ENCODE measurements at places on chromosomes 12 and 14.
A peak's percentile ranks its signal among the peaks of the same experiment; 100 is the strongest.

GRCh38 chr12:113889076-113889475, 77.0 kb downstream of the RBM19 start:
- DNase-seq: no peak

- no peak for DNase-seq
These were observed 5.1 kb upstream of the DYNC1H1 start for GRCh38 chr14:101959277-101959676.

- no peak for DNase-seq
These were observed 81.1 kb downstream of the ITPK1 start for GRCh38 chr14:93034671-93034994.

- no peak for DNase-seq
These were observed 2.1 kb downstream of the AKAP6 start for GRCh38 chr14:32331206-32331605.

DNA sequence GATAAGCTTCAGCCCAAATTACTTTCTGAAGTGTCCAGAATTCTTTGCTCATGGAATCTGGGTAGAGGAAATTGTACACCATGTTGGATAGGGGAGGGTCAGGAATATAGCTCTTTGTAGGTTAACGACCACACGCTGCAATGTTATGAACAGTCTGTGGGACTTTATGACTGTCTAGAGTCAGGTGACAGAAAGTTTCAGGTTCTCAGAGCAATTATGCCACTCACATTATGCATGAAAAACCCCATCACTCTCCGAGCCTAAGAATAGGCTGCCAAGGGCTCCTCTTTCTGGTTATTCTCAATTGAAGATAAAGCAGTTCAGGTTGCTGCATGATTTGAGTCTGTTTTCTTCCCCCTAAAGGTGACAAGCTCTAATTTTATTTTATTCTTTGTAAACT, 430.9 kb downstream of the ATP23 start:
- no peak for DNase-seq

DNA sequence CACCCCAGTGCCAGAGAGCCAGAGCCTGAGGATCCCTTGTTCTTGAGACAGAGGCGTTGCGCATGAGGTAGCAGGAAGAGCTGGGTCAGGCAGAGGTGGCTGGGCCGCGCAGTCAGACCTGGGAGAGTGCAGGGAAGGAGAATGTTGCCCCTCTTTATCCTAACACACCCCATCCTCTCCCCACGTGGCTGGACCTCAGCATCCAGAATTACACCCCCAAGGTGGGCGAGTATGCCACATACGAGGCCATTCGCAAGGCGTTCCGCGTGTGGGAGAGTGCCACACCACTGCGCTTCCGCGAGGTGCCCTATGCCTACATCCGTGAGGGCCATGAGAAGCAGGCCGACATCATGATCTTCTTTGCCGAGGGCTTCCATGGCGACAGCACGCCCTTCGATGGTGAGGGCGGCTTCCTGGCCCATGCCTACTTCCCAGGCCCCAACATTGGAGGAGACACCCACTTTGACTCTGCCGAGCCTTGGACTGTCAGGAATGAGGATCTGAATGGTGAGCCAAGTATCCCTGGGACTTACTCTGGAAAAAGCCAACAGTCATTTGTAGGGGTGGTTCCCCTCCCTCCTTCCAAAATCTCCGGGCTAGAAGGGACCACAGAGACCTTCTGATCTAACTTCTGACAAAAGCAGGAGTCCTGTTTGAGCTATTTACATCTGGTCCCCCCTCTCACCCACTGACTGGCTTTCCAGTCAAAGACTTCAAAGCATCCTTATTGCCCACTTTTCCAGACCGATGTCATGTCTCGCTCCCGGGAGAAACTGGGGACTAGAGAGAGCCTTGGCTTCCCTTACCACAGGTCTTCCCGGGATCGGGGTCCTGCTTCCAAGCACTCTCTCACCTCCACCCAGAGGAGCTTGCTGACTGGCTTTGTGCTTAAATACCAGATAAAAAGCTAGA, 6.1 kb downstream of the MMP14 start:
- DNase-seq: no peak

GRCh38 chr14:54472315-54472714, 16.5 kb downstream of the GMFB start:
- DNase-seq: no peak

GRCh38 chr12:50894241-50894640, 51.5 kb downstream of the TMPRSS12 start:
- DNase-seq: peak; percentile 0

DNA sequence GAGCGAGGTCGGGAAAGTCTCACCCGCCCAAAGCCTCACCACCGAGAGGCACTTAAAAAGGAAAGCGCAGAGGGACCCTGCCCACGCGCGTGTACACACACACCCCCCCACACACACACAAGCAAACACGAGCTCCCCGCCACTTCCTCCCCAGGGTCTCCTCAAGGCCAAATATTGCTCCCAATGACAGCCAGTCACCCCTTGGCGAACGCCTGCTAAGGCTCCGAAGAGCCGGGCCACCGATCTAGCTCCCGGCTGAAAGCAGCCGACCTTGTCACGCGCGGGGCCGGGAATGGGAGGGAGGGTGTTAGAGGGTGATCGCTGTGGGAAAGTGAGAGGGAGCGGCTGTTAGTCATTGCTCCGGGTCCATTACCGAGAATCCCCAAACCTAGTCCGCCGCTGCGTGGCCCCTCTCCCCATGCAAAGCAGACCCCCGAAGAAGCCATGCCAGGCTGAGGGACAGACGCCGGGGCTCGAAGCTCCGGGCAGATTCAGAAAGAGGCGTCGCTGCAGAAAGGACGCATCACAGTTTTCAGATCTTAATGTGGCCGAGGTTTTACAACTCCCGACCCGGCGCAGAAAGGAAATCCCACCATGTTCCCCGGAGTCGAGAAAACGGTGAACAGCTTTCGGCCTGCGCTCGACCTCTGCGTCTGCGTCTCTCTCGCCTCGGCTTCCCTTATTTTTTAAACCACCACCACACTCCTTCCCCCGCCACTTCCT, 2.6 kb downstream of the BMP4 start:
- no peak for DNase-seq

DNA sequence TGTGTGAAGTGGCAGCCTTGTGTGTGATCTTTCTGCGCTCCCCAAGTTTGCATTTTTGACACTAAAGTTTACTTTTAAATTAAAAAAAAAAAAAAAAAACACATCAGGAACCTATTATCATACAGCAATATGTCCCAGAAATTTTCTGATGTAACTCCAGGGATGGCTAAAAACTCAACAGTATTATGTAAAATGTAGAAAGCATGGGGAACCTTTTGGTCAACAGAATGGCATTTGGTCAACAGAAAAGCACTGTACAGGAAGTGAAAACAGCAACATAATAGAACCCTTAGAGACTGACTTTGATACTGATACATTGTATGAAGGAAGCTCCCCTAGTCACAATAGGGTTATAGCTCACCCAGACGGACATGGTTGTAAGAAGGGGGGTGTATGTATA, 224.3 kb downstream of the ITPR2 start:
- DNase-seq: peak; percentile 90

DNA sequence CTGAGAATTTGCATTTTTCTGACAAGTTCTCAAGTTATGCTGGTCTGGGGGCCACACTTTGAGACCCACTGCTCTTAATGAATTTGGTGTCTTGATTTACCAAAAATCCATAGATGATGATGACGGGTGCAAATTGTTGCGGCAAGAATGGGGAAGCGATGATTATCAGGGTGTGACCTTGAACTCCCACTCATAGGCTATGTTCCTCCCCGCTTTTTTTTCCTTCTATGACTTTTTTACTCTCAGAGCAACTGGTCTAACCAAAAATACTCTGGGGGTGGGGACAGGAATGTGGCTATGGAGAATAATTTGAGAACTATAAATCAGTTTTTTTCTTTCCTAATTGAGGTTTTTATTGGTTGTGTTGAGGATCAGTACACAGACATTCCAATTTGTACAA, 83.6 kb downstream of the PPFIBP1 start:
- DNase-seq: no peak

GRCh38 chr14:75570797-75571196, 7.6 kb upstream of the FLVCR2 start:
- no peak for DNase-seq

- no peak for DNase-seq
These were observed 28.1 kb downstream of the GAS2L3 start for GRCh38 chr12:100601626-100602025.

DNA sequence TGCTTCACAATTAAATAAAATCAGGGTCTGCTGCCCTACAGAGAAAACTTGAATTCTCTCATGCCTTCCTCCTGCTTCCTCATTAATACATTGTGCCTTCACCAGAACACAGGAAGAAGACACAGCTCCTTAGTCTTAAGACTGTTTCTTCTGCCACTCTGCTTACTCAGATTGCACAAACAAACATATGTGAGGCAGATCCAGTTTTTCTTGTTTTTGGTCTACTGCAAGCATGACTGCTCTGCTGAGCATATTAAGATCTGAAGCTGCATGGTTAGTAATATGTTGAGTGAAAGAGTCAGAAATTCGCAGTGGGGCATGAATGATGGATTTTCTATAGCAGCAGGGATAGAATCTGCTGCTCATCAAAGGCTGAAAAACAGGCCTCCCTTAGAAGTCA, 321.1 kb upstream of the STXBP6 start:
- DNase-seq: peak; percentile 29

- DNase-seq: no peak
These were observed 34.8 kb upstream of the TESC start for GRCh38 chr12:117134059-117134458.

DNA sequence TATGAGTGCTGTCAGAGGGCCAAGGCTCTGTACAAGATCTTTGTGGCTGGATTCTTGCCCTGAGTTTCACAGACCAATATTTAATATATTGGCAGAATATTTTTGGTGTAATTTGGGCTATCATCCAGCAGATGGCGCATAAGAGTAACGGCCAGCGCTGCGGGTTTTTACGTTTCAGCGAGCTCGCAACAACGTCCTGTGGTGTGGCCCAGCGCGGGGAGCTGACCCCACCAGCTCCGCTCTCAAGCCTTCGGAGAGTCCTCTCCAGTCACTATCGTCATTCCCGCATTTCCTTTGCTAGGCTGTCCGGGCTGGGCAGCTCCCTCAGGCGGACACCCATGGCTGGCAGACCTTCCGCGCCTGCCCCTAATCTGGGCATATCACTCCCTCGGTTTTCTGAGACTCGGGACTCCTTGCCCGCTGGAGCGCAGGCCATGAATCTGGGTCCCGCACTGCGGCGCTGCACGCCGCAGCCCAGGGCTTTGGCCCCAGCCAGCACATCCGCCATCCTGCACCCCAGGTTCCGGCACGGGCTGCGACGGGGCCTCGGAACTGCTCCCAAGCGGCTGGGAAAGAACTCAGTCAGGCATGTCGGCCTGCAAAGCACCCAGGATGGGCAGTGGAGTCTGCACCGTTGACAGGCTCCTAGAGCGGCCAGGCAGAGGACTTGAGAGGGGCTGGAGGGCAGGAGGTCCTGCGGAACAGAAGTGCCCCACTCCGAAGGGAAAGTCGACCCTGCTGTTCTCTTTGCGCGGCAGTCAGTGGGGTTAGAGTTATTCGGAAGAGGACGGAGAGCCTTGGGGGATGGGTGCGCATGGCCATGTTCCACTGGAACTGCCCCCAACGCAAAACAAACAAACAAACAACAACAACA, 18.4 kb downstream of the OLR1 start:
- peak; percentile 84 for DNase-seq

DNA sequence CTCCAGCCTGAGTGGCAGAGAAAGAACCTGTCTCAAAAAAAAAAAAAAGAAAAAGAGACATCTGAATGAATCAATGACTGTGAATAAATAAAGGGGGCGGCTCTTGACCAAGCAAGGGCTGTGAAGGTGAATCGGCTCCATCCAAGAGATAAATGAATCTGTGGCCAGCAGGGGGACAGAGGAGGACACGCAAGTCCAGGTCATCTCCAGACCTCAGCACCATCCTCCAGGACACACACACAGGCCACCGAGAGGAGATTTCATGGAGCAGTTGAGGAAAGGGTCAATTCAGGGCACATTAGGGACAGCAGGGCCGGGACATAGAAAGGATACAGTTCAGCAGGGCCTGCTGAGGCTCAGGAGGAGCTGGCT, 21.6 kb downstream of the TRPV4 start:
- no peak for DNase-seq

GRCh38 chr14:101220921-101221510, 317.5 kb upstream of the RTL1 start:
- no peak for DNase-seq

DNA sequence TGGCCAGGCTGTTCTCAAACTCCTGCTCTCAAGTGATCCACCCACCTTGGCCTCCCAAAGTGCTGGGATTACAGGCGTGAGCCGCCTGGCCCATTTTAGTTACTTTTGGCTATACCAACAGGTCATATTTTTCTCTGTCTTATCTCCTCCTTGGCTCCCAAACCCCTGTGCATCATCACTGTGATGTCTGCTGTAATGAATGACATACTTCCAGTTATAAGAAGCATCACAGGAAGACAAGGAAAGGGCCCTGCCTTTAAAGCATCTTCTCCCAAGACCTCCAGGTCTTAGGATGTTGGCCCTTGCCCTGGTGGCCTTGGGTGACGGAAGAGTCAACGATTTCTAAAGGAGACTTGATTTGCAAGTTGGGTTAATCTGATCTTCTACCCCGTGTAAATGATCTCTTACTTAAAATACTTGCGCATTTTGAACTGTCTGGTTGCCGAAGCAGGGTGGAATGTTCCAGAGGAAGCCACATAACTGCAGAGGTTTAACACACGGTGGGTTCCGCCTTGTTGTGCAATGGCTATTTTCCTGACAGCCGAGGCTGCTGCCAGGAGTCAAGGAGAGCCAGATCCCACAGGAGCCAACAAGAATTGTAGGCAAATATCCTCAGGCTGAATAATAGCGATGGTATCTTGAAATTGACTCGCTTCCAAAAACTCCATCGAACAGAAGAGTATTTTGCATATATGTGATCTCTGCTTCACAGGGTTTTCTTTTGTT, 55.7 kb upstream of the PLXNC1 start:
- peak; percentile 25 for DNase-seq

DNA sequence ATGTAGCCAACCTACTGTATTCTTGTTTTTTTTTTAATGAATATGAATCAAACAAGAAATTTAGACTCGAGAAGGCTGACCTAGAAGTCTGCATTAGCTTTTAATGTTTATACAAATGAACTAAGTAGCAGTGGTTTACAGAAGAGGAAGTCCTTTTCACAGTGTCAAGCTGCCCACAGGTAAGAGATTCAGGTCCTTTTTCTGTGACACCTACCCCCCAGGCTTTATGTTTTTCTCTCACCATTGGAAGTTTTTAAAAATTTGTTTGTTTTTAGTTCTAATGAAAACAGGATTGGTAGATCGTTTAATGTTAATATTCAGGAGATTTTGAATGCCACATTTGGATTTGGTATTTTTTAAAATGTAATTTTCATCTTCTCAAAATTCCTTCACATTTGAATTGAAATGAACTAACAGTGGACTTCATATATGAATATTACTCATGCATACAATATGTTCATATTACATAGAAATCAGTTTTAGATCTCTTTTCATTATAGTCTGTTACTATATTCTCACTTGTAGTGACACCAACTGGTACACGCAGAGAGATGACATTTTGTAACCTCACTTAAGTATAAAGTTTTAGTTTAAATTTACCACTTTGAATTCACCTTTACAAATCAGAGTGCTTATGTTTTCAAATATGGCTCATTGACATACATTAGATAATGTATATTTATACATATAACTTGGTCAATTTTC, 29.7 kb downstream of the ATF7IP start:
- DNase-seq: no peak

GRCh38 chr14:84533791-84534190, 996.2 kb upstream of the FLRT2 start:
- DNase-seq: no peak

Measured in skin of body (tissue), 3 donors.